ENCODE measurements at places on chromosomes 4 and X.

DNA sequence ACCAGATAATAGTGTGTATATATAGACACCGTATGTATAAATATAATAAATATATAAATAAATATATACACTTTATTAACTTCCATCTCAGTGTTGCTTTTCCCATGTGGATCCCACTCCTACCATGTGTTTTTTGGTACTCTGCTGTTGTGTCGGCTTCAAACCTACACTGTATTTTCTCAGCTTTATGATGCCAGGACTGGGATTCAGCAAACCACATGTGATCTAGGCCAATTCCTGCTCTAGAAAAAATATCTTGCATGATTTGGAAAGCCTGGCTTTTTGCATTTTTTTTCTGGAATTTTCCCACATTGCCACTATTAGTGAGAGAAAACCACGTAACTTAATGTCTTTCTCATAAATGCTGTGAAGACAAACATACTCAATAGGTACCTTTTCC, 55.8 kb downstream of the POLR2B start:
- no peak for DNase-seq

- no peak for DNase-seq
These were observed 111.3 kb downstream of the ARHGAP10 start for GRCh38 chr4:147843162-147843561.

DNA sequence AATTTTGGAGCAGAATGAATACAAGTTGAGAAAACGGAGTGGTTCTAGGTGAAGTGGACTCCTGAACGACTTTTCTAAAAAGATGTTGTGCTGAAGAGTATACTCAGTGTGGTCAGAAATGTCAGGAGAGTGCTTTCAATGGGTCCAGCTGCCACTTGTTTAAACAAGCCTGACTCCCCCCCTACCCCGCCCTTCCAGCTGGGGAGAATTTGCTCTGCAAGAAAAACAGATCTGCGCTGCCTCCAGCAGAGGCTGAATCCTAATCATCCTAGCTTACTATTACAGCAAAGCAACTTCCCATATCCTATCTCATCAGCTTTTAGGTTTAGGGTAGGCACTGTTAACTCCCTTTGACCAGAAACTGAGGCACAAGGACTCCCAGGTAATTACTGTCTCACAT, 1.9 kb downstream of the MAP3K15 start:
- no peak for DNase-seq

DNA sequence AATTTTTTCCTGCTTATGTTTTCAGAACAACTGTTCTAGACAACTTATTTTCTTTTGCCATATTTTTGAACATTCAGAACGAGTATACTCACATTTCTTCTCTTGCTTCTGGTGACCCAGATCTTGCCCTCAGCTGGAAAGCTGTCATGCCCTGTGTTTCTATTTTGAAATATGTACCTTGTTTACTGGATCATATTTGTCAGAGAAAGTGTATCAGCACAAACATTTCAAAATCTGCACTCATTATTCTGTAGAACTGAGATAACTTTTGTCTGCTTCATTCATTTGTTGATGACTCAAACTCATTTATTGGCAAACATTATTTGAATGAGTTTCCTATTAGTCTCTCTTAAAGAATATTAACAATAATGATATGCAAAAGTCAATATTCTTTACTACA, 46.2 kb upstream of the FAM9A start:
- DNase-seq = no peak

DNA sequence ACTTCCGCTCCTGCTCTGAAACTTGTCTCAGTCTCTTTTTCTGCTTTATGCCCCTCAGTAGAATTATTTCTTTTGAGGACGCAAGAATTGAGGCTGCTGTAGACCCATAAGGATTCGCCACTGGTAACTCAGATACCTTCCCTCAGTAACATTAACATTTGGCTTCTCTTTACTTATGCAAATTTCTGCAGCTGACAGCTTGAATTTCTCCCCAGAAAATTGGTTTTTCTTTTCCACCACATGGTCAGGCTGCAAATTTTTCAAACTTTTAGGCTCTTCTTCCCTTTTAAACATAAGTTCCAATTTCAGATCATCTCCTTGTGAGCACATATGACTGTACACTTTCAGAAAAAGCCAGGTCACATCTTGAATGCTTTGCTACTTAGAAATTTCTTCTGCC, 839.3 kb upstream of the GRIA3 start:
- DNase-seq = no peak

DNA sequence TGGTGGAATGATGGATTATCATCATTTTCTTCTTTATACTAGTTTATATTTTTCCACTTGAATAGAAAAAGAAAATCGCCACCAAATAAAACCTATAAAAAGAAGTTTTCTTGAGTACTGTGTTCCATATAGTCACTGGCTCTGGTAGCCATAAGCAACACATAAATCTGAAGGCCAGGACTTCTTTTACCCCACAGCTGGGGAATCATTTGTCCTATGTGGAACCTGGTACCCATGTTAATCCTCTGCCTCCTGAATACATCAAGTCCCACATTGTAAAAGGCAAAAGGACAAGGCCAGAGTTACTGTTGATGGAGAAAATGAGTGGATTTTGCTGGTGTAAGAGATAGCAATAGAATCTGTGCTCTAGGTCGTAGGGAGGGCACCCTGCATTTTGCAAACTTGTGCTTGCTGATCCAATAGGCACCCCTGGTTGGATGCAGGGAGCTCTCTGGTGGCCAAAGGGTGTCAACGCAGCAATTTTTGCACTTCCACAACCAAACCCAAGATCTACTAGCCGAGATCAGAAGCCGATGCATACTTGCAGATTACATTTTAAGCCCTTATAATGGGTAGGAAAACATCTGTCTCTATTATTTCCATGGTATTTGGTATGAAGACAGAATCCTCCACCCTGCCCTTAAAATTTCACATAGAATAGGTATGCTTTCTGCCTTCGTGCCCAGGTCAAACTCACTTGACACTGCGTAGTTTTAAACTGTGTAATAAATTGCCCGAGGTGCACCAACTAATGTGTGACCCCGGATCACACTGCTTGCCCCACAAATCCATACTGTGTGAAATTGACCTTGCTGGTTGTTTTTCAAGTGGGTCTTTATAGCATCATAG, 146.2 kb upstream of the SCML1 start:
- DNase-seq = no peak

DNA sequence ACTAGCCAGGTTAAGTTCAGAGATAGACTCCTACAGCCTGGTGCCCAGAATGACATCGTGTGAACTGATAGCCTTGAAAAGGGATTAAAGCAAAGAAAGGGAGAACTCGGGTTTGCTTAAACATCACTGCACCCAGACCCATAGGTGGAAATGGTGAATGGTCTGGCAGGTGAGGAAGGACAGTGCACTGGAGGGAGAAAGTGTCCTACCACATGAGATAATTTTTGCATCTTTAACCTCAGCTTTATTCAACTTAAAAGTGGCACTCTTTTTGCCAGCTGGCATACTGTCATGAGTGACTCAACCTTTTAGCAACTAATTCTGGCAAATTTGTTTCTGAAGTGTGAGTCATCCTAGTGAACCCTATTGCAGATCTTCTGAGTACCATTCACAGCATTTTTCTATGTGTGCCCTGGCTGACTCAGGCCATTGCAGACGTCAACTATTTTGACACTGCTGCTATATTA, 53.0 kb upstream of the DAPP1 start:
- no peak for DNase-seq

- no peak for DNase-seq
These were observed 166.8 kb downstream of the AFAP1 start for GRCh38 chr4:7772711-7773385.

Data from activated T-helper 1 cell treated with anti-CD3 and anti-CD28 coated beads, Interleukin-2, amount 50 U/mL, for 16 hours (primary cell).